Osteocyte (in vitro differentiated cells): ENCODE measurements at places on chromosomes 1 and 21. TPM values are rescaled to one million over a fixed set of nuclear protein-coding genes. Genes with fewer than 3 reads are reported as not detected.

Gene MAB21L3
- not detected in 2 replicates for total RNA-seq

GRCh38 chr21:44407493-44407892 lies 47.8 kb upstream of the LRRC3 start:
- DNase-seq: no peak

DNA sequence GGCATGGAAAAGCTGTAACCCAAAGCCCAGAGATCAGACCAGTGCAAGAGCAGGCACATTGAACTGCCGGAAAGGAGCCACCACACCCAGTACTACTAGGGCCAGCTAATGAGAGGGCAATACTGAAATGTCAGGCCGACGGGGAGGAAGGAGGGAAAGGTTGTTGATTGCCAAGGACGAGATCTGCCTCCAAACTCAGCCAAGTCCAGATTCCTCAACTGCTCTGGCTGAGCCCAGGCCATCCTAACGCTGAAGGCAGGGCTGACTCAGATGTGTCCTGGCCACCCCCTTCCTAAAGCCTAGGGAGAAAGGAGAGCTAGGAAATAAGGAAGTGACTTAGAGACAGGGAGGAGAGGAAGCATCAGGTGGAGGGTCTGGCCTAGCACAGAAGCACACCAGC lies 42.1 kb upstream of the IPO9 start:
- no peak for DNase-seq

DNA sequence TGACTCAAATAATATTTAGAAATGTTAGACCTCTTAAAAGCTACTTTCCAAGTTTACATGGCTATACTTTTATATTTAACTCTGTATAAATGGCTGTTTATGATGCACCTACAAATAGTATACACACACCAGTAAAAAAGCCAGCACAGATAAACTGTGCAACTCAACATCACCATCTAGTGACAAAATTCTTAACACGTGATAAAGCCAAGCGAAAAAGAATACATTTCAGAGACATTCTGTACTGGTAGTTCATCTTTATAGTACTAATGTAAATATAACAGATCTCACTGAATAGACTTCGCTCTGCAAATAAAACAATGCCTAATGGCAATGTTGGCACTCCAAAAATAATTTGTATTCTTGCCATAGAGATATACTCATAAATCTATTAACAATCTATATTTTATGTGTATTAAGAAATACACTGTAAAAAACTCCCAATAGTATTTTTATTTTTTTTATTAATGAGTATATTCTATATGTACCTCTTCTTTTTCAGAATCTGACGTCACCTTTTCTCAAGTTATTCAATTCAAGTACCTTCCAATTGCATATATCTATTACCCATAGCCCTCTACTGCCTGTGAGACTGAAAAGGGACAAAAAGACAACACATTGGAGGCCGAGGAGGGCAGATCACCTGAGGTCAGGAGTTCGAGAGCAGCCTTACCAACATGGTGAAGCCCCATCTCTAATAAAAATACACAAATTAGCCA lies 100.2 kb downstream of the DPYD start:
- DNase-seq: no peak

DNA sequence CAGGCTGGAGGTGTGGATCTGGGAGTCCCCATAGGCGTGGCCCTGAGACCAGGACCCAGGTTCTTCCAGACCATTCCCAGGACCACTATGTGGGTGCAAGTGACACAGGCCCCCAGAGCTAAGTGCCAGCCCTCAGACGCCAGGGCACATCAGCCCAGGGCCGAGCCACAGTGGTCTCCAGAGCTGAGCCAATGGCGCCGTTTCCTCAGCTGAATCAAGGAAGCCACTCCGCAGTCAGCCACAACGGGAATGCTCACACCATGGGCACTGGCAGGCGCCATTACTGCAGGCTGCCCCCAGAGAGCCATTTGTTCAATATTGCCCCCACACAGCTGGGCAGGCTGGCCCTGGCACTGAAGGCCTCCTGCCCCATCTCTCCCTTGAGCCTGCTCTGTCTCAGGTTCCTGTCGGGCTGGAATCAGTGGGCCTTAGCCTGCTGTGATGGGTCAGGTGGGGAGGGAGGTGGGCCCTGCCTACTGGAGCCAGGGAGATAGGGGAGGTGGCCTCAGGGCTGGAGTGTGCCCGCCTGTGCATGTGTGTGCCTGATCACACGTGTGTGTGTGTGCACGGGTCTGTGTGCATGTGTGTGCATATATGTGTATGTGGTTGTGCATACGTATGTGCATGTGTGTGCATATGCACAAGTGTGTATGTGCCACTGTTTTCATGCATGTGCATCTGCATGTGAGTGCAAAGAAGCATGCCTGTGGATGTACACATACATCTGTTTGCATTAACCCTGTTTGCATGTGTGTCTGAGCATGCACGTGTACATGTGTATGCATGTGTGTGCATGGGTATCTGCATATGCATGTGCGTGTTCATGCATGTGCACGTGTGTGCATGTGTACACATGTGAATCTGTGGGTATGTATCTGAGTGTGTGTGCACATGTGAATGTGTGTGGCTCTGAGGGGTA lies 6.1 kb downstream of the GJC2 start:
- no peak for DNase-seq
